ENCODE measurements at places on chromosomes 16 and 17.

- DNase-seq, result no peak
Measured at GRCh38 chr16:263944-264343, 11.8 kb downstream of the RGS11 start.

- DNase-seq, result no peak
Measured at GRCh38 chr16:70708366-70709246, 22.8 kb upstream of the MTSS2 start.

DNA sequence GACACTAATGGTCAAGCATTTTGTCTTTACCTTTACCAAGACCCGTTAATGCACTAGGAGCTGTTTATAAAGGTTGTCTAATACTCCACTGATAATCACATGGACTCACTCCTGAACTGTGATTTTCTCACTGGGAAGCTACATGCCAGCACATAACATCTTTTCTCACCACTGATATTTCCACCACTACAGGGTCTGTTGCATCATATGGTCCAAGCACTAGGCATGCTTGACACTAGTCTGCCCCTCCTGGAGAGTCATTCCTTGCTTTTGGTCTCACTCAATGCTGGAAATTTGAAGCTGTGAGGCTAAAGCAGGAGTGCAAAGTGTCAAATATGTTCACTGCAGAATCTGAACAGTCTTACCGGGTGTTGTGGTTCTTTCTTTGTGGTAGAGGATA, 1576.8 kb downstream of the CDH8 start:
- DNase-seq, result no peak

GRCh38 chr16:30761427-30761927, 385 bp downstream of the CFAP119 start:
- peak; percentile 43 for DNase-seq

DNA sequence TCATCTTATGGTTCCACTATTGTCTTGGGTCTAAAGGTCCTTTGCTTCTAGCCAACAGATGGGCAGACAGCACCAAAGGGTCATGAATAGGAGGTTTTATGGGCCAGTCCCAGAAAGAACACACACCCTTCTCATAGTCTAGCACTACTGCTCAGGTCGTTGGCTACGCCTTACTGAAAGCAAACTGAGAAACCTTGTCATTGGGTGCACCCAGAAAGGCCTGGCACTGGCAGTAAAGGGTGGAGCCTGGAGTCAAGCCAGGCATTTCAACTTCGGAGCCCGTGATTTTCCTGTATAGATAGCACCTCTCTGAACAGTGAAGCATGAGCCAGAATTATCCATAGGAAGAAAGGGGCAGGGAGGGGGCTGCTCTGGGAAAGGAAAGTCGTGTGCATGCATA, 74.9 kb downstream of the VAT1L start:
- no peak for DNase-seq

GRCh38 chr17:2396568-2397246, 4.2 kb downstream of the MNT start:
- DNase-seq, result peak; percentile 48

- DNase-seq, result no peak
Measured at GRCh38 chr17:38673707-38674013, 1.1 kb downstream of the EPOP start.

GRCh38 chr16:30901201-30902028, 5.0 kb downstream of the CTF1 start:
- DNase-seq, result no peak

GRCh38 chr17:2977157-2977556, 86.2 kb downstream of the OR1D5 start:
- no peak for DNase-seq

DNA sequence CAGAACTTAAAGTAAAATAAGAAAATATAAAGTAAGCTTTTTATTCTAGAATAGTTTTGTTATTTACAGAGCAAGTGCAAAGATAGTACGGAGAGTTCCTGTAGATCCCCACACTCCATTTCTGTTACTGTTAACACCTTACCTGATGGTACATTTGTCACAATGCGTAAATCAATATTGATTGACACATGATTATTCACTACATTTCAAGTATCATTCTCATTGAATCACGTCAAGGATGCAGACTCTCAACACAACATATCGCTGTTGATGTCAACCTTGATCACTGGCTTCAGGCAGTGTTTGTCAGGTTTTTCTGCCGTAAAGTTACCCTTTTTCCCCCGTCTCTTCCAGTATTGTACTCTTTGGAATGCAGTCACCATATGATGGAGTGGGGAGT, 64.2 kb upstream of the WSCD1 start:
- DNase-seq, result no peak

DNA sequence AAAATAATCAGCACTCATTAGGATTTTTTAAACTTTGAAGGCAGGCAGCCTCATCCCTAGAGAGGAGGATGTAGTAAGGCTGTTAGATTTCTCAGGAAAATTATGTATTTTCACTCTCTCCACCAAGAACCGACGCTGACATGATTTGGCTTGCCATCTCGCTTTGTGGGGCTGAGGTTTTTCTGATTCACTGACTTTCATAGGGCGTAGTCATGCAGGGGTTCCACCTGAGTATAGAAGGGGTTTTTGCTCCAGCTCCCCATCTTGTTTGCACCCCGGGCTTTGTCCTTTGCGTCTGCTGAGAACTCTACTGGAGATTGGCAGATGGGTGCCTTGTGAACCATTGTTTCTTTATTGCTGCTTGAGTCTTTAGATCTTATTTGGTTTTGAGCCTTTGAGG, 20.2 kb downstream of the TOM1L1 start:
- DNase-seq, result no peak

GRCh38 chr17:44920565-44920940, 5.3 kb upstream of the GFAP start:
- DNase-seq, result no peak

- peak; percentile 61 for DNase-seq
Measured at GRCh38 chr17:42407289-42407836, 15.7 kb downstream of the CAVIN1 start.

- DNase-seq, result no peak
Measured at GRCh38 chr16:56525236-56525635, 5.4 kb upstream of the BBS2 start.

- no peak for DNase-seq
Measured at GRCh38 chr17:48751733-48752398, 23.3 kb upstream of the HOXB13 start.

GRCh38 chr16:15689290-15689689, 39.2 kb downstream of the NDE1 start:
- DNase-seq, result no peak
